ENCODE measurements at places on chromosomes 4 and X.

- DNase-seq: no peak
These were observed 46.0 kb upstream of the TMEM184C start for GRCh38 chr4:147571036-147571770.

DNA sequence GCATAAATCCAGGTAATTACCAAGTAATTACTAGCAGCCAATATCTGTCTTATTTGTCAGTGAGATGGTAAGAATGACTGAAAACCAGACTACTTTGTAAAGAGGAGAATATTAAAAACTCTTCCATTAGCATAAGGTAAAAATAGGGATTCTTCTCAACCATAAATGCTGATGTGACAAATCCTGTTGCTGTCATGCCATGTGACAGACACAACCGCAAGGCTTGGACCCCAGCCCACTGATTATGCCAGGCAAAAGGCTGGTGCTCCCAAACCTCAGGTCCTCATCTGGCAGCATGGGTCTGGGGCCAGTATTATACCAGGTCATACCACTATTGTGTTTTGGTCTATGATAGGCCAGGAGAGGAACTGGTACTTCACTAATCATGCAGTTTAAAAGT lies 181.1 kb downstream of the ADAMTS3 start:
- DNase-seq: no peak

- no peak for DNase-seq
These were observed 51.5 kb upstream of the PRPS1 start for GRCh38 chrX:107576841-107577240.

- no peak for DNase-seq
These were observed 1418.7 kb downstream of the FSTL5 start for GRCh38 chr4:160745126-160745525.

GRCh38 chrX:19096586-19096985 lies 25.7 kb downstream of the ADGRG2 start:
- no peak for DNase-seq

All from GDM1 (cell line).